ENCODE measurements at places on chromosomes 7 and 10.
A peak's percentile ranks its signal among the peaks of the same experiment; 100 is the strongest.

GRCh38 chr7:157668221-157668883 is 331.5 kb downstream of the DNAJB6 start:
- no peak for DNase-seq
- no peak overlapping the region for H3K27ac ChIP-seq
- H3K4me1 ChIP-seq: peaks cover 5% of the 10 kb centered on the region
- H3K27me3 ChIP-seq: peaks cover 47% of the 10 kb centered on the region
- no peaks in the 10 kb centered on the region for H3K36me3 ChIP-seq

- no peak overlapping the region for H3K27ac ChIP-seq
- peak; percentile 30 for DNase-seq
- no peak overlapping the region for H3K4me3 ChIP-seq
- peaks cover 3% of the 10 kb centered on the region for H3K27me3 ChIP-seq
Observed at GRCh38 chr7:156100086-156100485, 287.8 kb upstream of the SHH start.

DNA sequence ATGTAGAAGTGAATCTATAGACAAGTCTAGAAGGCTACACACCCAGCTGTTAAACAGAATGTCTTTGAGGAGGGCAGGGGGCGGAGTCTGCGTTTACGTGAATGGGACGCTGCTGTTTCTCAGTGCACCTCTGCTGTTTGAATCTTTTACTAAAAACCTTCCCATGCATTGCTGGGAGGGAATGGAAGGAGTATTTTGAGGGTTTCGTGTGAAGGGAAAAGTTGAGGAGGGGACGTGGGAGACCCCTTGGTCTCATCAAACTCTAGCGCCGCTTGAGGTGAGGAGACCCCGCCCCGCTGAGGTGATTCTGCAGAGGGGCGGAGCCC is 492 bp upstream of the VCL start:
- H3K36me3 ChIP-seq: no peaks in the 10 kb centered on the region
- H3K4me1 ChIP-seq: peaks cover 19% of the 10 kb centered on the region
- peak overlapping the region; percentile 78 for H3K27ac ChIP-seq
- peak overlapping the region; percentile 88 for H3K4me3 ChIP-seq

- DNase-seq: no peak
- H3K4me1 ChIP-seq: no peaks in the 10 kb centered on the region
- no peak overlapping the region for H3K4me3 ChIP-seq
- no peak overlapping the region for H3K27ac ChIP-seq
- H3K36me3 ChIP-seq: peaks cover 70% of the 10 kb centered on the region
Observed at GRCh38 chr10:5933909-5934546, 43.3 kb downstream of the IL15RA start.

DNA sequence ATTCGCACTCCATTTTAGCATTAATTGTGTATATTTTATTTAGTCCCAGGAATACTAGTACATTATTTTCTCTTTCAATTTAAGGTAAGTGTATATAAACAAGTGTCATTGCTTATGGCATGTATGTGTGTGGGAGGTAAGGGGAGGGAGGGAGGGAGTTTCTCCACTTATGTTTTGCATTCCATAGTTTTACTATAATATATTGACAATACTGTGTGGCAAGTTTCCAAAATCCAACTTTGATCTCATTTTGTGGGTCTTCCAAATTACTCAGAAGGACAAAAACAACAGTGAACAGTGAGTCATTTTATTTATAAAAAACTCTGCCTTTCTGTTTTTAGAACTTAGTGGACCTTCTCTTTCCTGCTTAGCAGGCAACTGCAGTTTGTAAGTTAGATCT is 102.3 kb upstream of the SEMA3E start:
- H3K4me1 ChIP-seq: no peaks in the 10 kb centered on the region
- no peak overlapping the region for H3K27ac ChIP-seq
- H3K4me3 ChIP-seq: no peak overlapping the region
- no peaks in the 10 kb centered on the region for H3K27me3 ChIP-seq
- DNase-seq: no peak
- H3K36me3 ChIP-seq: no peaks in the 10 kb centered on the region

- no peaks in the 10 kb centered on the region for H3K4me1 ChIP-seq
- DNase-seq: no peak
- no peak overlapping the region for H3K4me3 ChIP-seq
- no peak overlapping the region for H3K27ac ChIP-seq
Observed at GRCh38 chr7:105926131-105926530, 36.9 kb upstream of the CDHR3 start.

DNA sequence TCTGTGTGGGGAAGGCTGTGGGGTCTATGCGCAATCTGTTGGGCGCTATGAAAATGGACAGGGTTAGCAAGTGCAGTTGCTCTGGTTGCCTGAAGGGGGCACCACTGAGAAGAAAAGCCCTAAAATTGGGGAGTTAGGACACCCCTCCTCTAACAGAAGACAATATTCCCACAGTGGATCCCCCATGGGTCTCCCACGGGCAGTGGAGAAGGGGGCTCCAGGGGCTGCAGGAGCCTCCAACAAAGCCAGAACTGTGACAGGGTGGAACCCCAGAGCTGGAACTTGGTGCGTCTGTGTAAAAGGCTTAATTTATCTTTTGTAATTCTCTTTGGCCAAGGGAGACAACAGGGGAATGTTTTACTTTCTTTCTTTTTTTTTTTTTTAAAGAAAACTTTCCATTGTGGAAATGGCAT is 12.5 kb upstream of the COL13A1 start:
- no peak overlapping the region for H3K27ac ChIP-seq
- H3K36me3 ChIP-seq: no peaks in the 10 kb centered on the region
- no peak for DNase-seq
- H3K27me3 ChIP-seq: peaks cover 21% of the 10 kb centered on the region

DNA sequence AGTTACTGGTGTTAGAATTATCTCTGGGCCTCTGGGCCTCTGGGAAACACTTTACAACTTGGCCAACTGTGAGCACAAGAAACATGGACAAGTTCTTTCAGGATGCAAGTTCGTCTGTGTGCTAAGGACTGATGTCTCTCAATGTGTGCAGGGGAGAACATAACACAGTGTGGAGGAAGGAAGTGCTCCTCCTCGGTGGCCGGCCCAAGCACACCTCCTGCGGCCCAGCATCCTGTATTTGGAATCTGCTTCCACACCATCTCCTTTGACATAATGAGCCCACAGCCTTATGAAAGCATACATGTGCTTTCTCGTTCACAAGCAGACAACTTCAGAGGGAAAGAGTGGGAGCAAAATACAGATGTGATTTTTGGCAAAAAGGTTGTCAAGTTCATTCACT is 59.0 kb downstream of the MTPN start:
- H3K27ac ChIP-seq: no peak overlapping the region
- H3K27me3 ChIP-seq: no peaks in the 10 kb centered on the region
- peak; percentile 7 for DNase-seq
- no peaks in the 10 kb centered on the region for H3K36me3 ChIP-seq

DNA sequence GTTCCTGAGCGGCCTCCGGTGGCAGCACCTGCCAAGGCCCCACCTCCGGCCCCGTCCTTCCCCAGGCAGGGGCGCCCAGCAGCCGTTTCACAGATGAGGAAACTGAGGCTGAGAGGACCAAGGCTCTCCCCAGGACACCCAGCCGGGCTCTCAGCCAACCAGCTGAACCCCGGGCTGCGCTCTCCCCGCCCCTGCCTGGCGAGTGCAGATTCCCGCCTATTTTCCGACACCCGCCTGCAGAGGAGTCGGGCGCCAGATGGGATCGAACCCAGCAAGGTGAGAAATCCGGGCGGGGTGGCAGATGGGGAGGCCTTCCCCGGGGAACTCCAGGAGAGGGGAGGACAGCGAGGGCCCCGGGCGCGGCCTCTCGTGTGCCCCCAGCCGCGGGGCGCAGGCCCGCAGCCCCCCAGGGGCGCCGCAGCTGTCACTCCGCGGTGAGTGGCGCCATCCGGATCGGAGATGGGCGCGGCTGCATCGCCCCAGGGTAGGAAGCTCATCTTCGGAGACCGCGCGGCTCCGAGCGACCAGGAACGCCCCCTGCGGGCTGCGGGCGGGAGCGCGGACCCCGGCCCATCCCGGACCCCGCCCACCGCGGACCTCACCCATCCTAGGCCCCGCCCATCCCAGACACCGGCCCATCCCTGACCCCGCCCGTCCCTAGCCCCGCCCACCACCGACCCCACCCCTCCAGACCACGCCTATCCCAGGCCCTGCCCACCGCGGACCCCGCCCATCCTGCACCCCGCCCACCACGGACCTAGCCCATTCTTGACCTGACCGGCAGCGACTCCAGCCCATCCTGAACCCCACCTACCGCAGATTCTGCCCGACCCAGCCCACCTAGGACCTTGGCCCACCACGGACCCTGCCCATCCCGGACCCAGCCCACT is 90.3 kb downstream of the MICALL2 start:
- DNase-seq: peak; percentile 12
- peaks cover 80% of the 10 kb centered on the region for H3K27me3 ChIP-seq
- no peaks in the 10 kb centered on the region for H3K4me1 ChIP-seq
- no peak overlapping the region for H3K4me3 ChIP-seq

DNA sequence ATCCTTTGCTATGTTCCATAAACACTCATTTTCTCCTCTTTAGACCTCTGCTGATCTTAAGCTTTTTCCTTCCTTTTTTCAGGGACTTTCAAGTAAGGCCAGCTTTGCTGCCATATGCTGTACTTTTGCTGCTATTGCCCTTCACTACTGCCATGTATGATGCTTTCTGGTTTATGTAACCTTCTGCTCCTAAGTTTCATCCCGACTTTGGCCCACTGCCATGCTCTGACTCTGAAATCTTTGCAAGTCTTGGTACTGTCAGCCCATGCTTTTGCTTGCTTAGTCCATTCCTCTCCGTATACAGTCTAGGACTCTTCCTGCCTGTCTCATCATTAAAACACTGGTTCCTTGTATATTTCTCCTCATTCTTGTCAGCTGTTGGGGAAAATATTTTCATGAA is 152.4 kb downstream of the RNF133 start:
- H3K27ac ChIP-seq: no peak overlapping the region
- DNase-seq: peak; percentile 8
- H3K27me3 ChIP-seq: no peaks in the 10 kb centered on the region
- no peaks in the 10 kb centered on the region for H3K4me1 ChIP-seq

DNA sequence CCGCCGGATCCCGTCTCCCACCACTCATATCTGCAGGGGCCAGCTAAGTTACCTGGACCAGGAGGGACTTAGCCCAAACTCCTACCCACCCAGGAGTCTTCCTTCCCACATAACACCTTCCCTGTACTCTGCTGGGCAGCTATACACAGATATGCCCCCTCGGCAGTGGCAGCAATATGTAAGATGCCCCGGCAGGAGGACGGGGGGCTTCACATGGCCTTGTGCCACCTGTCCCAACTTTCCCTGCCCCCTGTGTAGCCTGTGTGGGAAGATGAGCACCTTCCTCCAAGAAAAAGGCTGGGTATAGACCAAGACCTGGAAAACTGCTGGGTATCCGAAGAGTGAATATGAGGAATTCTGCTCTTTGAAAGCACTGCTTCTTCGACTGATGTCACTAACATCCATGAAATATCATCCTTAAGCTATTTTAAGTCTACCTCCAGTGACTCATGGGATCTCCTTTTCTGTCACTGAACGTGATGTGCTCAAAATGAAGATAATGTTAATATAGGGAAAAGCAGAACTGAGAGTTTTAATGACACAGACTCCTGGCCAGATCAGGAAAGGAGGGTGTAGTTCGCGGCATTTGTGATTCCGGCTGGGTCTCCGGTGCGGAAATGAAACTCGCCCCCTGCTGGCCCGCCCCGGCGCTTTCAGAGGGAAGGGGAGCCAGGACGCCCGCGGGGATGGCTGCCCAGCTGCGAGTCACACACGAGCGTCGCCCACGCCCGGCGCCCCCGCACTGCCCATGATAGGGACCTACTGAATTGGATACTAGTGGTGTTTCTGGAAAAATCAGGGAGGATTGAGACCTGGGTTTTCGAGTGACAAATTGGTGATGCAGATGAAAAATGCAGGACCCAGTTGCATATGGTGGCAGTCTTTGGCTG is 256.9 kb upstream of the NFE2L3 start:
- peaks cover 16% of the 10 kb centered on the region for H3K27me3 ChIP-seq
- no peak overlapping the region for H3K27ac ChIP-seq
- no peaks in the 10 kb centered on the region for H3K36me3 ChIP-seq
- peaks cover 7% of the 10 kb centered on the region for H3K4me1 ChIP-seq
- DNase-seq: peak; percentile 70
- H3K4me3 ChIP-seq: peak overlapping the region; percentile 21

- no peak overlapping the region for H3K27ac ChIP-seq
- DNase-seq: no peak
- no peak overlapping the region for H3K4me3 ChIP-seq
Observed at GRCh38 chr7:16840094-16840493, 35.3 kb upstream of the AGR2 start.

GRCh38 chr10:33155720-33156638 is 178.5 kb downstream of the NRP1 start:
- no peak for DNase-seq
- H3K27ac ChIP-seq: no peak overlapping the region
- no peaks in the 10 kb centered on the region for H3K27me3 ChIP-seq

DNA sequence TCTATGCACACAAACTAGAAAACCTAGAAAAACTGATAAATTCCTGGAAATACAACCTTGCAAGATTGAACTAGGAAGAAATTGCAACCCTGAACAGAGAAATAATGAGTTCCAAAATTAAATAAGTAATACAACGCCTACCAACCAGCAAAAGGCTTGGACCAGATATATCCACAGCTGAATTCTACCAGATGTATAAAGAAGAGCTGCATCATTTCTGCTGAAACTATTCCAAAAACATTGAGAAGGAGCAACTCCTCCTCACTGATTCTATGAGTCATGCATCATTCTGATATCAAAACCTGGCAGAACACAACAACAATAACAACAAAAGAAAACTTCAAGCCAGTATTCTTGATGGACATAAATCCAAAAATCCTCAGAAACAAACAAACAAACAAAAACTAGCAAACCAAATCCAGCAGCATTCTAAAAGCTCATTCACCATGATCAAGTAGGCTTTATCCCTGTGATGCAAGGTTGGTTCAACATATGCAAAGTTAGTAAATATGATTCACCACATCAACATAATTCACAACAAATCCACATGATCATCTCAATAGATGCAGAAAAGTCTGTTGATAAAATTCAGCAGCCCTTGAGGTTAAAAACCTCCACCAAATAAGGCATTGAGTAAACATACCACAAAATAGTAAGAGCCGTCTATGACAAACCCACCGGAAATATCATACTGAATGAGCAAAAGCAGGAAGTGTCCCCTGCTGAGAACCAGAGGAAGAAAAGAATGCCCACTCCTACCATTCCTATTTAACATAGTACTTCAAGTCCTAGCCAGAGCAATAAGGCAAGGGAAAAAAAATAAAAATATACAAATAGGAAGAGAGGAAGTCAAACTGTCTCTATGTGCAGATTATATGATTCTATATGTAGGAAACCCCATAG is 98.2 kb downstream of the PCDH15 start:
- H3K27me3 ChIP-seq: no peaks in the 10 kb centered on the region
- no peak overlapping the region for H3K4me3 ChIP-seq
- H3K36me3 ChIP-seq: no peaks in the 10 kb centered on the region
- H3K4me1 ChIP-seq: no peaks in the 10 kb centered on the region
